IMR-90 (cell line): ENCODE measurements at places on chromosomes 12 and 14. TPM values are rescaled to one million over a fixed set of nuclear protein-coding genes. Genes with fewer than 3 reads are reported as not detected.

The C12orf54 gene
- not detected in 2 replicates for total RNA-seq

The SERPINA1 gene
- total RNA-seq = 0.54 and 0.56 TPM in 2 replicates

The KRT81 gene
- total RNA-seq = under 0.01 TPM in 2 replicates

The CCDC177 gene
- not detected in 2 replicates for total RNA-seq

The TROAP gene
- 15.6 and 21.5 TPM in 2 replicates for total RNA-seq

The MMP19 gene
- 8.6 and 9.9 TPM in 2 replicates for total RNA-seq

The NPFF gene
- not detected in 2 replicates for total RNA-seq

The PTCSC3 gene
- total RNA-seq = not detected in 2 replicates
